Mammary epithelial cell (primary cell): ENCODE measurements at places on chromosomes 2 and 18. TPM values are rescaled to one million over a fixed set of nuclear protein-coding genes. Genes with fewer than 3 reads are reported as not detected.

- no peak for DNase-seq
These were observed 1118.2 kb downstream of the DPP10 start for GRCh38 chr2:115560666-115561065.

GRCh38 chr2:60486551-60486950 is 66.9 kb downstream of the BCL11A start:
- DNase-seq = no peak

- DNase-seq = no peak
These were observed 58.4 kb downstream of the BIN1 start for GRCh38 chr2:127048618-127048935.

- no peak for DNase-seq
These were observed 184.7 kb downstream of the EIPR1 start for GRCh38 chr2:3192920-3193319.

DNA sequence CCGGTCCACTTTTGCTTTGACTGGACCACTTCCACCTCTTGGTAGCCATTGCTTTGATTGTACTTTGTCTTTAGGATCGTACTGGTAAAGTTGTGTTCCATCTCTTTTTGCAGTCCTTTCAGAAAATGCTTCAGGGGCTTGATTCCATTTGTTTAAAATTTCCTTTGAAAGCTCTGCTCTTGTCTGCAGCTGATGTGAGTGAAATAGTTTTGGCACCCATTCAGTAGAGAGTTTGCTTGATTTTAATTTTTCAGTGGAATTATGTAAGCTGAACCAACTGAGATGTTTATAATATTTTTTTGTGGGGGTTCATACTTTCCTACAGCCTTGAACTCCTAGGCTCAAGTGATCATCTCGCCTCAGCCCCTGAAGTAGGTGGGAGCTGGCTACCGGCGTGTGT is 7.6 kb upstream of the MIB1 start:
- DNase-seq = no peak

DNA sequence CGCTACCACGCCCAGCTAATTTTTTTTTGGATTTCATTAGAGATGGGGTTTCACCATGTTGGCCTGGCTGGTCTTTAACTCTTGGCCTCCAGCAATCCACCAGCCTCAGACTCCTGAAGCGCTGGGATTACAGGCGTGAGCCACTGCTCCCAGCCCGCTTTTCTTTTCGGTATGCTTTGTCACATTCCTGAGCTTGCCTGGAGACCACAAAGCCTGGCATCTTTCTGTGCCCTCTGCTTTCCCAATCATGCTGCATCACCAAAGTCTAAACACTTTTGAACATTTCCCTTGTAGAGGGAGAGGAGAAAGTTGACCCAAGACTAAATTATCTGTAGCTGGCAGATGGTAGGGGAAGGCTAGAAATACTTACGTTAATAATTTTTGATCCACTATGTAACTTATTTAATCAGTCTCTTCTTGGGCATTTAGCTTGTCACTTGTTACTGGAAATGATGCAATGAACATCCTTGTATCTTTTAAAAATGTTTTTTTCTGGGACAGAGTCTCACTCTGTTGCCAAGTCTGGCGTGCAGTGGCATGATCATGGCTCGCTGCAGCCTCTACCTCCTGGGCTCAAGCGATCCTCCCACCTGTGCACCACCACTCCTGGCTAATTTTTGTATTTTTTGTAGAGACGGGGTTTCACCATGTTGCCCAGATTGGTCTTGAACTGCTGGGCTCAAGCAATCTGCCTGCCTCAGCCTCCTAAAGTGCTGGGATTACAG is 2.7 kb upstream of the NPC1 start:
- peak; percentile 58 for DNase-seq

- peak; percentile 96 for DNase-seq
These were observed 203.9 kb downstream of the MTX2 start for GRCh38 chr2:176473177-176473576.

DNA sequence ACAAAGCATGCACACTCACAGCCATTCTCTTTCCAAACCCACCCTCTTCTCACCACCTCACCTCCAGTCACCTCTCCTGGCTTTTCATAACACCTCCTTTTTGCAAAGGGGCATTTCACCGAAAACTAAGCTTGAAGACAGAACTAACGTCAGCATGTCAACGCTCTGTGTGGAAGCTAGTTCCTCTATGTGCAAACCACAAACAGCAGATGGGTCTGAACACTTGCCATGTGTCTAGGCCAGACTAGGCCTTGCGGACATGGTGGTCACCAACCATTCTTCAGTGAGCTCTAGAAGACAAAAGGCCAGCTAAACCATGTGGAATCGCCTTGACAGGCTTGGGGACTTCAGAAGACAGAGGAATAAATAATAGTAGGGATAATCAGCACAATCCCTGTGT is 148.5 kb downstream of the TXNL1 start:
- no peak for DNase-seq

GRCh38 chr18:69871363-69871762 is 76.3 kb downstream of the CD226 start:
- no peak for DNase-seq

GRCh38 chr2:128537646-128538045 is 219.0 kb upstream of the HS6ST1 start:
- DNase-seq = no peak

- DNase-seq = no peak
These were observed 261.3 kb upstream of the CCDC68 start for GRCh38 chr18:55220523-55220922.

DNA sequence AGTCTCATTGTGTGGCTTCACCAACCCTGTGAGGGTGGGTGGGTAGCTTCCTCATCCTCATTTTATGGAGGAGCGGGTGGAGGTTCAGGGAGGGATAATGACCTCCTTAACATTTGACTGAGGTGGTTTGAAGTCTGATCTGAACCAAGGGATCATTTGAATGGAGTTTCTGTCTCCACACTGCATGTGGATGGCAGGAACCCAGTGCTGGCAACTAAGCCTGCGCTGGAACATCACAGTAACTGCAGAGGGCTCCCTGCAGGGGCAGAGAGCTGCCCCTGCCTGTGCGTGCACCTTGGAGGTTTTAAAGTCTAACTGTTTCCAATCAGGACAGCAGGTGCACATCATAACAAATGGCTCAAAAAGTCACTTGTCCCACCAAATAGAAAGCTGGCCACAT is 3.3 kb downstream of the AGAP1 start:
- no peak for DNase-seq

DNA sequence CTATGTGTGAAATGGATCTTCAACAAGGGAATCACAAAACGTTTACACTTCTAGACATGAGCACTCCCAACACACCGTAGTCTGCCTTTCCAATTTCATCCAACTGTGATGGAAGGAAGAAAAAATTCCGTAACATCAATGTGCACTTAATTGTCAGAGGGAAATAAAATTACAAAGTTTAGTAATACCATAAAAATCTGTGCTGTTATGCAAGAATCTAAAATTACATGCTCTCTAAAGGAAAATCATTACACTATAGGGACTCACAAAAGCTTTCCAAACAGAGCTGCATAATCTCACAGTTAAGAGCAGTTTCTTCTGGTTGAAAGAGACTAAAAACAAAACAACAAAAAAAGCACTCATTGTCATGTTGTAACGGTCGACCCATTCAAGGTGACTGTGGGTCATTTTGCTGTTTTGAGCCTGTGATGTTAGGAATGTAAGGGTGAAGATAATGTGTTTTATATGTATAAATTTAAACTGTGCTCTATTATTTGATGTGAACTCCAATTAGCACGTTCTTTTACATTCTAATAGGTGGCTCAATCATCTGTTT is 698.0 kb downstream of the TDRD15 start:
- no peak for DNase-seq

DNA sequence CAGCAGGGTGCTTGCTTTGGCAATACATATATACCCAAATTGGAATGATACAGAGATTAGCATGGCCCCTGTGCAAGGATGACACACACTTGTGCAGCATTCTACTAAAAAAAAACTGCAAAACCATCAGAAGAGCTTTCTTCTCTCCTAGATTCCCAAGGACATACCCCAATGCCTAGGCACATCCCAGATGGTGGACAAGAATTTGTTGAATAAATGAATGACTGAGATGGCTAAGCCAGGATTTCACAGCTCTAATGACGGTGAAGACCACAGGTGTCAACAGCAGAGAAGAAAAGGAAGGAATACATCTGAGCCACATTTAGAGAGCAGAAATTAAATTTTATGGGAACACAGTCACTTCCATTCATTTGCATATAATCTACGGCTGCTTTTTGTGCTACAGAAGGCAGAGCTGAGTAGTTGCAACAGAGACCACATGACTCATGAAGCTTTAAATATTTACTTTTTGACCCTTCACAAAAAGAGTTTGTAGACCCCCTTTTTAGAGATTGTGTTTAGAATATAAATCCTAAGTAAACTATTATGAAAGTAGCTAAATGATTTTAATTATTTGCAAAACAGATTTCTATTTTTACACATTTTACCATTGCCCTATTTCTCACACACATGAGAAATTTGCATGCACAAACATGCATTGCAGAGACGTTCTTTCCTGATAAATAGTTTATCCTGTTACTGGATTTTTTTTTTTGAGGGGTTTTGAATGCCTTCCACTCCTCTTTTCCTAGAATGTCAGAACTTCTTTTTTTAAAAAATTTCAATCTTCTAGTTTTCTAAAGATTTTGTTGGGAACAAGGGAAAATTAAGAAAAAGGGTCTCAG is 119.0 kb downstream of the PMAIP1 start:
- no peak for DNase-seq

DNA sequence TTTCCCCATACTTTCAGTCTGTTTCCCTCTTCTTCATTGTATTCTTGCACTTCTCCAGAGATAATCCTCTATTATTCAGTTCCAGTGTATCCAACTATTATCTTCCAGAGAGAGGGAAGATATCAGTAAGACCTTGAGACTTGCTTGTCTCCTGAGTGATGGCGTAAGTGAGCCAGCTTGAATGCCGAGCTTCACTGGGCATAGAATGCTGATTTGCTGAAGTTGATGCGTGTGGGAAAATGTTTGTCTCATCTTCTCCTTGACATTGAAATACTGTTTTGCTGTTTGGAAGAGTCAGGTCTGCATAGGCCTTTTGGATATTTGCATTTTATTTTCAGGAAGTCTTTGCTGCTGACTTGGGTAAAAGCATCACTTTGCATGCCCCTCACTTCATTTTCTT is 41.1 kb upstream of the MGAT5 start:
- no peak for DNase-seq

DNA sequence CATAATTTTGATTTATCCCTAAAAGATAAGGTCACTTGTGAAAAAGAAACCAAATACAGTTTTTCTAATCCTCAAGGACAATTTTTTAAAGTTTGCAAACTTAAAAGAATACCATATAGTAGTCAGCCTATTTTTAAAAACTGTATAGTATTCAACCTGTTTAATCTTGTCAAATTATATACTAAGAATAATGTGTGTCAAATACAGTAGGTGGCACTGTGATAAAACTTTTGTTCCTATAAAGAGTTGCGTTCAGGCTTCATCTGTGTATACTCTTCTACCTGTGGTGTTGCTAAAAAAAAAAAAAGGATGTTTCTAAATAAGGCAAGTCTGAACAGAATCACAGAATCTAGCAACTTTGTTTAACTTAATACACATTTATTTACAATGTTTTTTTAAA is 68.6 kb downstream of the CCDC138 start:
- peak; percentile 37 for DNase-seq

GRCh38 chr18:41695441-41695840 is 259.6 kb upstream of the PIK3C3 start:
- no peak for DNase-seq

GRCh38 chr2:74233648-74234047 is 35.2 kb downstream of the MTHFD2 start:
- no peak for DNase-seq

DNA sequence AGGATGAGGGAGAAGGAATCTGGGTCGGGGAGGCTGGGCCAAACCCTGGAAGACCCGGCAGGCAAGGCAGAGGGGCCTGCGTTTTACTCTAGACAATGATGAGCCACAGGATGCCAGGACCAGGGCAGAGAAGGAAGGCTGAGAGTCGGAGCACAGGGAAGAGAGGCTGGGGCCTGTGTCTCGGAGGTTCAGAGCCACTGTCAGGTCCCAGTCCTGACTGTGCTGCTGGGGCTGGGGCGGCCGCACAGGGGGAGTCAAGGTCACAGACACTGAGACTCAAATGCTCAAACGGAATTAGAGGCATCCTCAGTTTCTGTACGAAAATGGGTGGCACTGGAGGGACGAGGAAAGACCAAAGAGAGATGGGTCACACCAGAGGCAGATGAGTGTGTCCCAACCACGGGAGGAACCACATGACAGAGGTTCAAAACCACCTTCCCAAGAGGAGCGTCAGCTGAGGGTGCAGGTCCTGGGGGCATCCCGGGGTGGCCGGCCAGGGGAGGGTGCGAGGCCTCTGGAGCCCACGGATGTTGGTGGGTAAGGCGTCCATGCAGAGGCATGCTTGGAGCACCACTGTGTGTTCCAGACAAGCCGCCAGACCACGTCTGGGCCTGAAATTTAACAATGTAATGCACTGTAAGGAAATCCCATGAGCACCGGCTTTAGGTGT is 14.7 kb downstream of the HDAC4 start:
- no peak for DNase-seq

DNA sequence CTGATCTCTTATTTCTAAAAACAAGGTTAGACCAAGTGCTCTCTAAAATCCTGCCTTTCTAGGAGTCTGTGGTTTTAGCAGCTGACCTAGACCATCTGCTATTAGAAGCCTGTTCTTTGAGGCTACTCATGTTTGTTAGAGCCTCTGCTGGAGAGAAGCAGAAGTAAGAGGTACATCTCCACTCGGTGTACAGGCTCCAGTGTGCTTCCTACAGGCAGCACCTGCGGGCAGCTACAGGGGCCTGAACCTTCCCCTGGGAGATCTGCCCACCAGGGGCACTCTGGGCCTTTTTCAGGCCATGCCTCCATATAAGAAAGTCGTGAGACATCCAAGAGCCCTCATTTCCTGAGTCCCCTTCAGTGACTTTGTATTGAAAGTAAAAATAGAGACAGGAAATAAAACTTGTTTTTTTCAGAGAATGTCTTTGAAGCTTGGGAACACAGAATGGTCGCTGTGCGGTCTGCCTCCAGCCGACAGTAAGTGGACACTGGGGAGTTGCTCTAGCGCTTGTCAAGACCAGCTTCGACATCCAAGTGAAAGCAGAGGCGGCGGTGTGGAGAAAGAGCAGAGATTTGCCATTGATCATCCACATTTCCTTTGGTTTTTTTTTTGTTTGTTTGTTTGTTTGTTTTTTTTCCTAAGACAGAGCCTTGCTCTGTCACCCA is 31.7 kb downstream of the ONECUT2 start:
- DNase-seq = no peak

DNA sequence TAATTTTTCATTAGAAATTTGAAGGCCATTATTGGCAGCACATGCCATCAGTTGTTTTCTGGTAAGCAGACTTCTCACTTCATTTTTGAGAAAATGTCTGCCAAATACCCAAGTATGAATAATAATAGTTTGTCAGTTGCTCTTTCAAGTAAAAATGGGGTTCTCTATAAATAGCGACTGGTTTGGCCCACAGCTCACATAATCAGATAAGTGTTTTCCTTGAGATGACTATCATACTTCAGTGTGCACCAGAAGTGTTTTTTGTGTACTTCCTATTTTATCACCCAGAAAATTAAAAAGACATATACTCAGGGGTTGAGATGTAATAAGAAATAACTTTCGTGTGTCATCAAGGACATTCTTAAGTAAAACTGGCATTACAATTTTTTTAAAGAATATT is 147.1 kb downstream of the PHLPP1 start:
- DNase-seq = no peak

GRCh38 chr2:215415820-215416577 is 19.9 kb downstream of the FN1 start:
- no peak for DNase-seq

Gene UGT1A4
- 0.14 and 0.53 TPM in 2 replicates for total RNA-seq

Gene MFSD6
- total RNA-seq = 71.7 TPM

Gene TRAK2
- total RNA-seq = 18.9 and 19.3 TPM in 2 replicates

Gene RFTN2
- total RNA-seq = under 0.01 TPM

Gene ERLEC1
- total RNA-seq = 53.7 TPM

Gene IL1R2
- total RNA-seq = 0.50 TPM

Gene ITGB6
- total RNA-seq = 91.7 and 186 TPM in 2 replicates

Gene SKOR2
- not detected for total RNA-seq
